CD14-positive monocyte (primary cell): ENCODE measurements at places on chromosomes 13 and 19.

GRCh38 chr13:98325724-98326123, 148.7 kb upstream of the RNF113B start:
- no peak for DNase-seq

GRCh38 chr19:827710-828321, at the start of gene AZU1:
Gene AZU1 (plus strand): TSS chr19:827837. CDS start chr19:827847, 10 bp downstream.
- DNase-seq, result peak; percentile 68

GRCh38 chr13:30726192-30726591, 9.2 kb upstream of the ALOX5AP start:
- no peak for DNase-seq

- DNase-seq, result no peak
These were observed 1227.4 kb upstream of the PCDH20 start for GRCh38 chr13:62643007-62643483.

GRCh38 chr19:36488846-36489117, 579 bp downstream of the ZNF566 start:
- DNase-seq, result no peak

- peak; percentile 30 for DNase-seq
These were observed 3.9 kb downstream of the TMEM147 start for GRCh38 chr19:35549174-35549788.

- no peak for DNase-seq
These were observed 4.5 kb upstream of the CFAP97D2 start for GRCh38 chr13:114174529-114174961.

DNA sequence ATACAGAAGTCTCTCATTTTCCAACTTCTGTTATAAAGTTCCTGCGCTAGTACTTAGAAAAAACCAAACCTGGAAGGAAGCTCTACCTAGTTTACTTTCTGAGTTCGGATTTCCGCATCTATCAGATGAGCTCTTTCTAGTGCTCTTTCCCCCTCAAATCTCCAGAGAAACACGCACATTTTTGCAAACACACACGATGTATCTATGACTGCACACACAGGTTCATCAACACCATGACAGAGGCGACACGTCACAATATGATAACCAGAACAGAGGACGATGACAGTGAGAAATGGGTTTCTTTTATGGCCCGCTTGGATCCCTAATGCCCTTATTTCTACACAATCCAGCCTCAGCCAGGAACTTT, 629 bp upstream of the LRRC63 start:
- peak; percentile 56 for DNase-seq

DNA sequence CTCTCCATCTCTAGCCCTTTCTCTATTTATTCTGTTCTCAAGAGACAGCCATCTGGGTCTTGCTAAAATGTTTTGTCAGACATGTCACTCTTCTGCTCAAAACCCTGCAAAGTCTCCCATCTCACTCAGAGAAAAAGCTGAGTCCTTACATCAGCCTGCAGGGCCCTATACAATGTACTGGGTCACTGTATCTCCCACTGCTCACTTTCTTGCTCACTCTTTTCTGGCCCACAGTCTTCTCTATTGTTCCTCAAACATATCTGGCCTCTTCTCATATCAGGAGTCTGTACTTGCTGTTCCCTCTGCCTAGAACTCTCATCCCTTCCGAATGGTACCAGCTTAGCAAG, 189.2 kb downstream of the ENOX1 start:
- DNase-seq, result no peak

GRCh38 chr19:41323430-41324125, 13.6 kb downstream of the CCDC97 start:
- DNase-seq, result peak; percentile 88

GRCh38 chr13:29472332-29472961, 123.0 kb downstream of the SLC7A1 start:
- peak; percentile 62 for DNase-seq

DNA sequence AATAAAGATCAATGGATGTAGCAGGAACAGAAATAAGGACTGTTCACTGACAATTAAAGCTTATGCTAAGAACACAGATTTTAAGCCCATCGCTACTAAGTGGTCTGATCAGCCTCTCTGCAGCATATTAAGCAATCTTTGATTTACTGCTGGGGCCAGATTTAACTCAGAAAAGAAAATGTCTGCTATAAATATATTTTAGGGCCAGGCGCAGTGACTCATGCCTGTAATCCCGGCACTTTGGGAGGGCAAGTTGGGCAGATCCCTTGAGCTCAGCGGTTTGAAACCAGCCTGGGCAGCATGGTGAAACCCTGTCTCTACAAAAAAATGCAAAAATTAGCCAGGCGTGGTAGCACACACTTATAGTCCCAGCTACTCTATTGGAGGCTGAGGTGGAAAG, 43.0 kb downstream of the METTL21C start:
- no peak for DNase-seq

- no peak for DNase-seq
These were observed 198.2 kb downstream of the DNAJC15 start for GRCh38 chr13:43221611-43222010.

- DNase-seq, result no peak
These were observed 417.1 kb downstream of the ITGBL1 start for GRCh38 chr13:101869553-101869952.

DNA sequence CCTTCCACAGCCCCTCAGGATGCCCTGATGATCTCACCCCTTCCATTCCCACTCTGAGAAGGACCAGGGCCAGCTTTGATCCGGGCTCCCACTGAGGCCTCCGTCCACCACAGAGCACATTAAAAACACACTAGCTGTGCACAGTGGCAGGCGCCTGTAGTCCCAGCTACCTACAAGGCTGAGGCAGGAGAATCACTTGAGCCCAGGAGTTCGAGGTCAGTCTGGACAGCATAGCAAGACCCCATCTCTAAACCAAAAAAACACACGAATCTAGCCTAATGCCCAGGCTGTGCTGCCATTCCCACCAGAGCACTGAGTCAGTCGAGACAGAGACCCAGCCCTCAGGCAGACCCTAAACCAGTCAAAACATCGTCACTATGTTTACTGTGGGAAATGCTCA, 14.1 kb downstream of the RFX1 start:
- DNase-seq, result no peak

DNA sequence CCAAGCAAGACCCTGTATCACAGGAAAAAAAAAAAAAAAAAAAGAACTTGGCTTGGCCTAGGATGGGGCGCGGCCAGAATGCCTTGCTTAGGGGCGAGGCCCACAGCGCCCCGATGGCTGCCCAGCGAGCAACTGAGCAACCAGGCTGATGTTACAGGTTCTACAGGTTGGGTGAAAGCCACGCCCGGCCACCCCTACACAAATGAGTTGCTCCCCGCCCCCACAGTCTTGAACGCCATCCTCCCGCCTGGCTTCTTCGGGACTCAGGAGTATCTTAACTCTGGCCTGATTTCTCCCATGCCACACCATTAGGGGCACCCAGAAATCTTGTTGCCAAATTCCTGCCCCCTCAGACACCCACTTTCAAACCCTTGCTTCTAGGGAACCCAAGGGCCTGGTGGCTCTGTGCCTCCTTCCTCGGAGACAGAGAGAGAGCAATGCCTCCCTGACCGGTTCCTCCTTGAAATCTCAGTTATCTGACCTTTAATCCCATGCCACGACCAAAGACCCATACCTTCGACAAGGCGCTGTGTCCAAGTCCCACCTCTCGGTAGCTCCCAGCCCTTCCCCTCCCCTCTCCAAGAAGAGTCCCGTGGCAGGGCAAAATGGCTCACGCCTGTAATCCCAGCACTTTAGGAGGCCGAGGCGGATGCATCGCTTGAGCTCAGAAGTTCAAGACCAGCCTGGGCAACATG, 1.1 kb upstream of the CBLC start:
- DNase-seq, result no peak

GRCh38 chr19:16594131-16594586, 21.9 kb upstream of the SLC35E1 start:
- DNase-seq, result peak; percentile 44

DNA sequence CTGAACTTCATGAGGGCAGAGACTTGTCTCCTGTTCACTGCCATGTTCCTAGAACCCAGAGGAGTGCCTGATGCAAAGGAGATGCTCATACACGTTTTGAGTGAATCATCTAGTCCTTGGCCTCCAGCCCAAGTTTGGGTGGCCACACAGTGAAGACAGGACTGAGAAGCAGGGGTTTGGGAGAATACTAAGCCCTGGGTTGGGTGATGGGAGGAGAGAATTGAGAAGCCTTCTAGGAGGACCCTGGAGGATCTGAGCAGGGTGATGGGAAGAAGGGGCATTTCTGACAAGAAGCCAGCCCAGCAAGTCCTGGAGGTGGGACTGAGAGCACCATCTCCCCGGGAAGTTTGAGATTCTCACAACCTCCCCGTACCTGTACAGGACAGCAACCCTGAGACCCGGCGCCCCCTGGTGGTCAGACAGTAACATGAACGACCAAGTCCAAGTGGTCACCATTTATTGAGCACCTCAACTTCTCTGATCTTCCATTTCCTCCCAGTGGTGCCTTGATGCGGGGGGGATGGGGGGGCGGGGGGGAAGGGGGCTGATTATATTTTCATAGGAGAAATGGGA, 11.0 kb downstream of the CTU1 start:
- peak; percentile 31 for DNase-seq

DNA sequence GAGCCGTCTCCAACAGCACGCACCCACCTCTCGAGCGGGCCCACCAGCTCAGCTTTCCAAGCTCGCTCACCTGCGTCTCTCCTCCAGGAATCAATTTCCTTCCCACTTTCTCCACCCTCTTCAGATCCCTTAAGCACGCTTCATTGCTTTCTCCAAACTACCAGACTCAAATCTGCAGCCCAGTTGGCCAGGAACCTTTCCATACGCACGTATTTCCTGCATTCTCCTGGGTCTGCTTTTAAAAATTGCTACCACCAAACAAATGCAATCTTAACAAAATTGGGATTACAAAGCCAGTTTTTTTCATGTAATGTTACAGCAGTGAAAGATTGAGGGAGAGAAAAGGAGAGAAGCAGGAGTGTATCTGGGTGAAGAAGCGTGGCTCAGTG, 1.5 kb downstream of the ENOX1 start:
- DNase-seq, result no peak

- no peak for DNase-seq
These were observed 713.0 kb upstream of the PCDH9 start for GRCh38 chr13:67943116-67943515.

GRCh38 chr19:3302755-3303154, 63.6 kb upstream of the NFIC start:
- no peak for DNase-seq

DNA sequence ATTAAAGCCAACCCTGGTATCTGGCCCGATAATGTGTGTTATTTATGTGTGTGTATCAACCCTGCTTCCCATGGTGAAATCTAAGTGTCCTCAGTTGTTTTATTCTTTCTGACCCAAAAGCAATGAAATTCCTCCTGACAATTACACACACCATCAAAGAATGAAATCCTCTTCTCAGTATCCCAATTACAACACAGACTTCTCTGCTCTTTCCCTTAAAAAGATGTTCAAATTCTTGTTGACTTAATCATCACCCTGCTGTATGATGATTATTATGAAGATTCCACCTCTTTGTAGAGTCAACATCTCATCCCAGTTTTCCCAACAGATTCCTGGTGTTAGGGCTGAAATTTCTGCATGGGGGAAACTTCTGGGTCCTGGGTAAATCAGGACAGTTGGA, 8.9 kb upstream of the TRPC4 start:
- DNase-seq, result no peak

GRCh38 chr13:52412128-52412527, 6.2 kb upstream of the THSD1 start:
- no peak for DNase-seq

- no peak for DNase-seq
These were observed 36.8 kb upstream of the MBNL2 start for GRCh38 chr13:97185291-97185690.

GRCh38 chr19:43482193-43482592, 16.8 kb upstream of the LYPD3 start:
- no peak for DNase-seq

DNA sequence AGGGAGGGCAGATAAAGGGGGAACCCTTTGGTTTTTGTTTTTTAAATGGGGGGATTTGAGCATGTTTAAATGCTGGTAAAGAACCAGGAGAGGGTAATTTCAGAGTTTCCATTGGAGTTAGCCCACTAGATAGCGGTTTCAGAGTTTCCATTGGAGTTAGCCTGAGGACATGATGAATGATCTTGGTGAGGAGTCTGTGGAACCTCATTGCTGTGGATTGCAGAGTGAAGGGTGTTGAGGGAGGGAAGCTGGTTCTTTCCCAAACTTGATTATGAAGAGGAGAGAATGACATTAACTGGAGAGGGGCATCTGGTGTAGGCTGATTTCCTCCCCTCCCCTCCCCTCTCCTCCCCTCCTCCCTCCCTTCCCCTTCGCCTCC, 5.0 kb downstream of the WASF3 start:
- no peak for DNase-seq

DNA sequence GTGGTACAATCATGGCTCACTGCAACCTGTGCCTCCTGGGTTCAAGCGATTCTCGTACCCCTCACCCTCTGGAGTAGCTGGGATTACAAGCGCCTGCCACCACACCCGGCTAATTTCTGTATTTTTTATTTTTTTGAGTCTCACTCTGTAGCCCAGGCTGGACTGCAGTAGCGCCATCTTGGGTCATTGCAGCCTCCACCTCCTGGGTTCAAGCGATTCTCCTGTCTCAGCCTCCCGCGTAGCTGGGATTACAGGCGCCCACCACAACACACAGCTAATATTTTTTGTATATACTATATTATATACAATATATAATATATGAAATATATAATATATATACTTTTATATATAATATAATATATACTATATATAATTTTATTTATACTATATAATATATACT, 52.5 kb downstream of the COLGALT1 start:
- no peak for DNase-seq

- no peak for DNase-seq
These were observed 402.5 kb upstream of the HTR2A start for GRCh38 chr13:47299304-47299703.

- DNase-seq, result no peak
These were observed 1328.8 kb downstream of the OLFM4 start for GRCh38 chr13:54357284-54357933.

GRCh38 chr13:109246001-109246400, 540.4 kb downstream of the IRS2 start:
- DNase-seq, result no peak

- DNase-seq, result no peak
These were observed 86.1 kb downstream of the DHRS12 start for GRCh38 chr13:51717786-51718398.

DNA sequence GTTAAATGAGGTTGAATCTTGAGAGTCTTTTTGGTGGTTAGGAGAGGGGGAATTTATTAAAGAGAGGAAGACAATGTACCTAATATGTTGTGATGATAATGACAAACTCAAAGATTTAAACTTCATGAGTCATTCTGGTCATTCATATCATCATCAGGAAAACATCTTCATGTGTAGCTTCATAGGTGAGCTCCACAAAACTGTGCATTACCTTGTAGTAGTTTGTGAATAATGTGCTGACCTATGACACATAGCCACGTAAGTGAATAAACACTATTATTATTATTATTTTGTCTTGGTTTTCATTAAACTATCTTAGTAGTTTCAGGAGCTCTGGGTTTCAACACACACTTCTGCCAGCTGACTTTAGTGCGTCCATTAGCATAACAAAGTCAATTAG, 997 bp upstream of the GPC6 start:
- no peak for DNase-seq

GRCh38 chr19:51712461-51713081, 11.2 kb downstream of the HAS1 start:
- DNase-seq, result no peak

GRCh38 chr13:112696869-112697465, 7.1 kb downstream of the ATP11A start:
- no peak for DNase-seq
